ENCODE measurements at places on chromosomes 16 and 17.
A peak's percentile ranks its signal among the peaks of the same experiment; 100 is the strongest.

DNA sequence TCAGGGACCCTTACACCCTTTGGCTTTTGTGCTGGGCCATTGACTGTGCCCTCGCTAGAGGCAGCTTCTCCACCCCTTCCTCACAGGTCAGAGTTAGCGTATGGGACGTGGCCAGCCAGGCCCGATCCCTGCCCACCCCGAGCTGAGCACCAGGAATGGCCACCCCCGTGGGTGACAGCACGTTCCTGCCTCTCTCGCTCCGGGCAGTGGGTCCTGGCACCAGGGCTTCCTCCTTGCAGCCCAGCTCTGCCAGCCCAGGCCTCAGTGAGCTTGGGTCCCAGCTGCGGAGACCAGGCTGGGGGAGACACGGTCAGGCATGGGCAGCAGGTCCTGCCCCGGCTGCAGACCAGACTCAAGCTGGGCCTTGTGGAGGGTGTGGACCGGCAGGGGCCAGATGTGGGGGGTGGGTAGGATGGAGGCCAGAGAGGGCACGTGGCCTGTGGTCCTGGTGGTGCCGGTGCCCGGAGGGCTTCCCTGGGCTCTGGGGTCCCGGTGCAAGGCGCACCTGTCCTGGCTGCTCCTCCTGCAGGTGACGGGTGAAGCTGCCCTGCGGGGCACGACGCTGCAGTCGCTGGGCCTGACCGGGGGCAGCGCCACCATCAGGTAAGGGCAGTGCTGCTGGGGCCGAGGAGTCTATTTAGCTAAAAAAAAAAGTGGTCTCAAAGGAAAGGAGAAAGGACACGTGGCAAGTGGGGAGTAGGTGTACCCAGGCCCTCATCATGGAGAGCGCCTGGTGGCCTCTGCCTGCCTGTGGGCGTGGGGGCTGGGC is 18.2 kb downstream of the ASPSCR1 start:
- DNase-seq: no peak

GRCh38 chr17:5797447-5798050 is 213.2 kb upstream of the NLRP1 start:
- DNase-seq: no peak

GRCh38 chr17:74742153-74742515 is 5.1 kb downstream of the RAB37 start:
- peak; percentile 59 for DNase-seq

DNA sequence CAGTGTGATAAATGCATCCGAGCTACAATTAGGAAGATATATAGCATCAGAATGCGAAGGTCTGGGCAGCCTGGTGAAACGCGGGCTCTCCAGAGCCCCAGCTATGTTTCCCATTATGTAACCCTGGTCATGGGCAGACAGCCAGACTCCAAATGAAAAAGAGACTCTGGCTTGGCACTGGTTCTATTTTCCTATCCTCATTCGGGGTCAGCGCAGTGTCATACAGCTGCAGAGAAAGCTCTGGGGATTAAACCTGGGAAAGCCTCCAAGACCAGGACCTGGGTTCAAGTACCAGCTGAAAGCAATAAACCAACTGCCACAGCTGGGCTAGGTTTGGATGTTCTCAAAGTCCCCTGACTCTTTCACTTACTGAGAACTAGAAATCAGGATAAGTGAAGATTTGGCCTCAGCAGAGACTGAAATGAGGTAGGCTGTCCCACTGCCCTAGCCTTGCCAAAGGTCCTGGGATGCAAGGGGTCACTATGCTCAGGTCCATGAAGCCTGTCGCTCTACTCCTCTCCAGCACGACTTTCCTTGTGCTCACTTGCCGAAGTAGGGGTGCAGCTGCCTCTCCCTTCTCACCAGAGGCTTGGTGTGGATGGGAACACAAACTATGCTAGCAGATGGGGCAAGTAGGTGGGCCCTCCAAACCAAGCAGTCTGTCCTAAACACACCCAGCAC is 123.8 kb downstream of the SMG6 start:
- DNase-seq: peak; percentile 87

DNA sequence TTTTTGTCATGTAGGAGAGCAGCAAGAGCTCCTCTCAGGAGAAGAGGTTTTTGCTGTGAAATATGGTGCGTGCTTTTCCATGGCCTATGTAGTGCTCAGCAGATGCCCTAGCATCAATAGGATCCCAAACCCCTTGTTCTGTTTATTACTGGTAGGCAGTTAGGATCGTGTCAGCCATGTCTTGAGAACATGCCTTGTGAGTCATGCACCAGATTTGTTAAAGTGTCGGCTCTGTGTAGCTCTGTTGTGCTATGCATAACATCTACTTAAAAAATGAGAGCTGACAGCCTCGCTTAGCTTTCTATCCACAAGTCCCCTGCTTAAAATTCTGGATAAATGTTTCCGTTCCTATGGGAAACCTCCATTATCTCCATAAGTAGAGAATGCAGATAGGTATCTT is 4.4 kb upstream of the EIF4A3 start:
- no peak for DNase-seq

DNA sequence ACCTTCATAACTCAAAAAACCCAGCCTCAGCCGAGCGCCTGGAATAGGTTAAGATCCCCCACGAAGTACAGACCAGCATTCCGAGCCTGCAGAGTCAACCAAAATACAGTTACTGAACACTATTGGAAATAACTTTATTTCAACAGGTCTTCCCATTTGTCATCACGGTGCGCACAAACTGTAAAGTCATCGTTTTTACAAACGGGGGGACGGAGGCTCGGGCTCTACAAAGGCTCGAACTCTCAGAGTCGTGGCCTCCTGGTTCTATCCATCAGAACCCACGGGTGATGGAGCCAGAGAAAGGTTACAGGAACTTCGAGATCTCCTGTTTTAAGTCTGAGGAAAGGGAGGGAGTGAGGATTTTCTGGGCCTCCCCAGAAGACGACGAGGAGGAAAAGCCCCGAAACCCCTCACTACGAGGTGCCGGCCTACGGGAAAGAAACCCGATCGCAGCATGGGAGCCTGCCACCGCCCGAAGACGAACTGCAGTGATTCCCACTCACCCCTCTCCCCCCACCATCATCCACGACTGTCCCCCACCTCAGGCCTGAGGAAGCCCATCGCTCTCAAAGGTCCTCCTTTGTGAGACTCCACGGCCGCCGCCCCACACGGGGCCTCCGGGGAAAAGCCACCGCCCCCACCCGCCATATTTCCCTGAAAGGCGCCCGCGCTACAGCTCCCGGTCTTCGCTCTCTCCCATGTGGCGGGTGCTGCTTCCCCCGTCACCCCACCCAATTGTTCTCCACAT is 917 bp downstream of the YWHAE start:
- DNase-seq: peak; percentile 39

- peak; percentile 38 for DNase-seq
Observed at GRCh38 chr17:74288785-74289184, 14.8 kb downstream of the DNAI2 start.

DNA sequence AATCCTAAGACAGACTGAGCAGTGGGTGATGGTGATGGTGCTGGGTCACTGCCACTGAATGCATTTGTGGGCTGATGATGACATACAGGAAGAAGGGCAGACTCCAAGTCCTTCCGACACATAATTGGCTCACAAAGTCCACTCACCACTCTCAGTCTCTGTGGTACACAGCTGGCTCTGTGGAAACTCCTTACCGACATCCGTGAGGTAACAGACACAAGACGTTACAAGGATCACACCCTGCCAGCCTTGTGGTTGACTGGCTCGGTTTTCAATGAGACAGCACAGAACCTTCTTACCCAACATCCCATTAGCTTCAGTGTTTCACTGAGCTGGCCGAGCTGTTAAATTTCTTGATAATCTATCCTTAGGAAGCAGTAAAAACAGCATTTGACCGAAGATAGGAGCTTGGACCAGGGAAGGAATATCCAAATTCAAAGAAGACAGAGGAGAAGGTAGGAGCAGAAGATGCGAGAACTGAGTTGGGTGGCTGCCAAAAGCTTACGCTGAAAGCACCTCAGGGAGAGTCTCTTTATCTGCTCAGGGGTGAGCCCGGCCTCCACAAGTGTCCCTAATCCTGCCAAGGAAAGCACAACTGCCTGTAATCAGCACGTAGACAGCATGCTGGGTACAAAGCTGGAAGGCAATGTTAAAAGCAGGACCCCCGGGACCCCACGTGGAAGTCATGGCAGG is 5.5 kb upstream of the MXRA7 start:
- DNase-seq: peak; percentile 97

Data from M059J (cell line).